Muscle of arm (tissue), 14 donors: ENCODE measurements at places on chromosomes 16 and 17. TPM values are rescaled to one million over a fixed set of nuclear protein-coding genes. Genes with fewer than 3 reads are reported as not detected.
A peak's percentile ranks its signal among the peaks of the same experiment; 100 is the strongest.

GRCh38 chr16:19502395-19503131 lies 19.3 kb downstream of the GDE1 start:
- DNase-seq: peak; percentile 67

DNA sequence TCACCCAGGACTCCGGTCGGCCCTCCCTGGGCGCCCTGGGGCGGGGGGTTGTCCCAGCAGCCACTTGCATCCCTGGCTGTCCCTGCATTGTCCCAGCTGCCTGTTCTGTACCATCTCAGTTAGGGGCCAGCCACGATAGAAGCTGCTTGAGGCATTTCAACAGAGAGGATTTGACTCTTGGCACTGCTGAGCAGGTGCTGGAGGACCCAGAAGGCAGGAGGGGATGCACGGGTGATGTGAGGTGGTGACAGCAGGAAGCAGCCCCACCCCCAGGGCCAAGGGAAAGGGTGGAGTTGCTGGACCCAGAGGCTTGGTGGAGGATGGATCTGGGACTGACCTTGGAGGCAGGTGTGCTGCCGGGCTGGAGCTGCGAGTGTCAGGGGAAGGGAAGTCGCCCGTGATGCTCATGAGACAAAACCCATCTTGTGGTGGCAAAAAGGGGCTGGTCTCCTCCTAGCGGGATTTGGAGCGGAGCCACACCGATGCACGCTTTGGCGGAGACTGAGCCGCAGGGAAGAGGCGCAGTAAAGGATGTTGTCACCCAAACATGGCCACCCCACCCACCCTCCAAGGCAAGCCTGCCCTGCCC lies 188.0 kb upstream of the GSE1 start:
- DNase-seq: no peak

Gene TBC1D3K
- polyA plus RNA-seq: 1.5 TPM

DNA sequence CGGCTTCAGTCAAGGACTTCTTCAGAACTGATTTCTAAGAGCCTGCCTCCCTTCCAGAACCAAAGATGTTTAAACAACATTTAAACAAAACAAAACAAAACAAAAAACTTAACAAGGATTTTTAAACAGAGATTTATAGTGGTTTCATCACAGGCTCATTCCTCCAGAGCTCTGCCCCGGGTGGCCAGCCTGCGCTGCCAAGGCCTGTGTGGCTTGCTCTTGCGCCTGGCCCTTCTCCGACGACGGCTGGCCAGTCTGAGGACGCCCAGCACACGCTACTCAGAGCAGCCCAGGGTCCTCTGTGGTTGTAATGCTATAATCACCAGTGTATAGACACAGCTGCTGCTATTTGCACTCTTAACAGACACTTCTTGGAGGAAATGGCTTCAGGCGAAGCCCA lies 307.2 kb upstream of the MYOCD start:
- no peak for DNase-seq

Gene TEKT5
- not detected for polyA plus RNA-seq

DNA sequence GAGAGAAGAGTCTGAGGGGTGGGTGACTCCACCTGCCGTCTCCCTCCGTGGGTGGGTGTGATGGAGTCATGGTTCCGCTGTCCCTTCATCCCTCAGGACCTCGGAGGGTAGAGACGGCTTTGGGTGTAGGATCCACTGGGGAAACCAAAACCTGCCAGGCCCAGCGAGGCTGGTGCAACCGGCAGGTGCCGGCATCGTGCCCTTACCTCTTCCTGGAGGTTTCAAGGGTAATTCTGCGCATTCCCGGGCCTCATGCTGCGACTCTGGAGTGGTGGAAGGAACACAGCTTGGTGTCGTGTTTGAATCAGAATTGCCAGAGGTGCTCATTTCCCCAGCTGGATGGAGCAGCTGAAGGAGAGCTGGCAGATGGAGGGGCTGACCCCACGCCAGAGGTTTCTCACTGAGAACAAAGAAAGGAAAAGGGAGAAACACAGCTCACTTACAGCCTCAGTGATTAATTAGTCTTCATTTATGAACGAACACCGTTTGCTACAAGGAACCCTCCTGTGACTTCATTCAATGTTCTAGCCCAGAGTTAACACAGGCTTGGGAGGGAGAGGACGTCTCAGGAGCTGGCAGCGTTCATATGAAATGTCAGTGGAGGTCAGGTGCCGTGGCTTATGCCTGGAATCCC lies 16.3 kb upstream of the ATP2A3 start:
- no peak for DNase-seq

DNA sequence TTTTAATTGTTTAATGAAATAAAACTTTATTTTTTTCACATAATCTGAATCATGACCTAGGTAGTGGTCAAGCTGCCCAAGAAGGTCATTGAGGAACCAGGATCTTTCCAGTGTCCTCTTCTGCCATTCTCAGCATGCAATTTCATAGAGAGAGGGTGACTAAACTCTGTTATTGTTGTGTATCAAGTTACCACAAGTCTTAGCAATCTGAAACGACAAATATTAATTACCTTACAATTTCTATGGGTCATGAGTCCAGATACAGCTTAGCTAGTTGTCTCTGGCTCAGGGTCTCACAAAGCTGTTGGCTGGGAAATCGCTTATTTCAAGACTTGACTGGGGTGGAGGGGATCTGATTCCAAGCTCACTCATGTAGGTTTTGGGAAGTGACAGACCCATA lies 37.6 kb downstream of the FTO start:
- no peak for DNase-seq

DNA sequence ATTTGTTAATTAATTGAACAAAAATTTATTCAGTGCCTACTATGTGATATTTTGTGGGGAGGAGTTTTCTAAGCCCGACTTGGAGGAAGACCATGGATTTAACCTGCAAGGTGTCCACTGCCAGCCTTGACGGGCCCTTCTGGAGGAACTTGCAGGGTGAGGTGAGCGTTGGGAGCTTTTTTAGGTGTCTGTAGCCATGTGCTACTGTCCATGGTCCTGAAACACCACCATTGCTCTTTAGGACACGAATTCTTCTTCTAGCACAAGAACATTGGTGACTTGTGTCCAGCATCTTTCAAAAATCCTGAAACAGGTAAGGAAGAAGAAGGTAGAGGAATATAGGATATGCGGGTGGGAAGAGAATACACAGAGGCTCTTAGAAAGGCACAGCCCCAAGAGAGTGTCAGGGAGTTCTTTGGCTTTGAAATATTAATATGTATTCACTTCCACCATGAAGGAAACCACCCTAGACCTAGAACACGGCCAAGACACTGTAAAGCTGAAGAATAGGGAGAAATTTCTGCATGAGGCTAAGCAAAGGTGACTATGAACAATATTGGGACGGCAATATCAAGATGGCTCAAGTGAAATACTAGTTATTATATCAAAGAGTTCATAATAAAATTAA lies 27.9 kb upstream of the OR4D1 start:
- DNase-seq: peak; percentile 71

GRCh38 chr17:47633996-47634395 lies 15.7 kb upstream of the KPNB1 start:
- no peak for DNase-seq

DNA sequence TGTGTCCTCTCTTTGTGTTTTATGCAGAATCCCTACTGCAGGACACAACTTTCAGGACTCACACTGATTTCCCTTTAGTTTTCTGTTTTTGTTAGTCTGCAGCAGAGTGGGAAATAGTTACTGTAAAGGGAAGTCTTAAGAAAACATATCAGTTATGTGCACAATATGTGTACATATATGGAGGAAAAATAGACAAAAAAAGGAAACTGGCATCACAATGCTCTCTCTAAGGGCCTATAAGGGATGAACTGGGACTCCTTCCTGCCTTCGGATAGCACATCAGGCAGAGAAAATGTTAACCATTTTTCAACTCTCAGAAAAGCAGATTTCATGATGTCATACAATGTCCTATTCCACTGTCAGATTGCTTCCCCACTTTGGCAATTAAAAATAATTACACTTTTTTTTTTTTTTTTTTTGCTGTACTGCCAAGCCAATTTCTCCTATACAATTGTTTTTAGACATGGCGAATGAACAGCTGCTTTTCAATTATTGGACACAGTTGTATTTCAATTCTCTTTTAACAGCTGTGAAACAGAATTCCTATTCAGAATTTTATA lies 112.5 kb upstream of the KCNJ16 start:
- peak; percentile 20 for DNase-seq

DNA sequence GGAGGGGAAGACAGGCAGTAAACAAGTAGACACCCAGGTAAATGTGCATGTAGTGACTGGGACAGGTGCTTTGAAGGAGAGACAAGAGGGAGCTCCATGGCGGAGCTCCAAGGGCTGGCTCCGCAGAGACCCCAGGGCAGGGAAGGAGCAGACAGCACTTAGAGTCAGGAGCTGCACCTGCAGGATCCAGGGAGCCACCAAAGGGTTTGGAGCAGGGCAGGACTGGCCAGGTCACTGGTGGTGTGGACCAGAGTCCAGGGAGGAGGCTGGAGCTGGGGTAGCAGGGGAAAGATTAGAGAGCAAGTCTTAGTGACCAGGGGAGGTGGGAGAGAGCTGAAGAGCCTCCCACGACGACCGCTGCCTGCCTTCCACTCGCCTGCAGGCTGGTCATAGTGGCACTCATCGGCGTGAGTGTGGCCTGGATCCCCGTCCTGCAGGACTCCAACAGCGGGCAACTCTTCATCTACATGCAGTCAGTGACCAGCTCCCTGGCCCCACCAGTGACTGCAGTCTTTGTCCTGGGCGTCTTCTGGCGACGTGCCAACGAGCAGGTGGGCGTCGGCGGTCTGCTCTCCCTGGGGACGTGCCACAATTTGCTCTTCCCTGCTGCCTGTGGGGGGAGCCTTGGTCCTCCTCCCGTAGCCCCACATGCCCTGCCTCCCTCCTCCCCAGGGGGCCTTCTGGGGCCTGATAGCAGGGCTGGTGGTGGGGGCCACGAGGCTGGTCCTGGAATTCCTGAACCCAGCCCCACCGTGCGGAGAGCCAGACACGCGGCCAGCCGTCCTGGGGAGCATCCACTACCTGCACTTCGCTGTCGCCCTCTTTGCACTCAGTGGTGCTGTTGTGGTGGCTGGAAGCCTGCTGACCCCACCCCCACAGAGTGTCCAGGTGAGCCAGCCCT lies 14.7 kb upstream of the FAM83G start:
- no peak for DNase-seq

- DNase-seq: peak; percentile 20
Observed at GRCh38 chr16:21159281-21159951, 942 bp downstream of the LDAF1 start.

- DNase-seq: no peak
Observed at GRCh38 chr16:351804-352520, 561 bp downstream of the AXIN1 start.

DNA sequence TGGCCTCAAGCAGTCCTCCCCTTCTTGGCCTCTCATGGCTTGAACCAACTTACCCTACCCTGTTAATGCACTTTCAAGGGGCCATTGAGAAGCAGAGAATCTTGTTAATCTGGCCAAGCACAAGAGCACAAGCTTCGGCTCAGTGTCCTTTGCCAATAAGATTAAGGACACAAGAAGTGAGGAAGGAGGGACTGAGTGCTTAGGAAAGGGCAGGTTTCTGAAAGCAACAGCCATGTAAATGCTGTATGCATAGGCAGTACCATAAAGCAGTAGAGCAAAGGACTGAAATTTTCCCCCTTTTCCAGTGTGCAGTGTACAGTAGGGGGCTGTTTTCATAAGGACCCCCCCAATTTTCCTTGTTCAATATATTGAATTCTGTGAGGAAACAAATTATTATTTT lies 37.7 kb downstream of the IST1 start:
- no peak for DNase-seq

Gene PROCA1
- polyA plus RNA-seq: 3.8 TPM

Gene SLC16A6
- polyA plus RNA-seq: not detected

DNA sequence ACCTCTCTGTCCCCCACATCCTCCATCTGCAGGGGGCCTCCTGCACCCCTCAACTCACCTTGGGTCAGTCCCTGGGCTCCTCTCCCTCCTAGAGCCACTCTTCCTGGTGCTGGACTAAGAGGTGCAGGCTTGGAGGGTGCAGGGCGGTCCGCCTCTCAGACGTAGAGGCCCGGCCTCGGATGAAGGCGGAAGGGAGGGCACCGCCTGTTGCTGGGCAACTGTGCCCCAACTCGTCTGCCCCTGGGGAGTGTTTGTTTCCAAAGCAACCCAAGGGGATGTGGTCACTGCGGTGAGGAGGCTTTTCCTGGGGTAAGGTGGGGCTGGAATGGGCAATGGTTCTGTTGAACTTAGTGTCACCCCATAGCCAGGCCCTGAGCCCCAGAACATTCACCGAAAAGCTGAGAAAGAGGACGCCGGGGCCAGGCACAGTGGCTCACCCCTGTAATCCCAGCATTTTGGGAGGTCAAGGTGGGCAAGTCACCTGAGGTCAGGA lies at the start of gene C16orf54:
Gene C16orf54, minus strand, starts transcription at position 138 of the 493 bp plus-strand sequence. CDS start 1,039 bp downstream, outside the sequence.
- peak; percentile 29 for DNase-seq

- DNase-seq: no peak
Observed at GRCh38 chr17:2551493-2551892, 39.8 kb upstream of the METTL16 start.

DNA sequence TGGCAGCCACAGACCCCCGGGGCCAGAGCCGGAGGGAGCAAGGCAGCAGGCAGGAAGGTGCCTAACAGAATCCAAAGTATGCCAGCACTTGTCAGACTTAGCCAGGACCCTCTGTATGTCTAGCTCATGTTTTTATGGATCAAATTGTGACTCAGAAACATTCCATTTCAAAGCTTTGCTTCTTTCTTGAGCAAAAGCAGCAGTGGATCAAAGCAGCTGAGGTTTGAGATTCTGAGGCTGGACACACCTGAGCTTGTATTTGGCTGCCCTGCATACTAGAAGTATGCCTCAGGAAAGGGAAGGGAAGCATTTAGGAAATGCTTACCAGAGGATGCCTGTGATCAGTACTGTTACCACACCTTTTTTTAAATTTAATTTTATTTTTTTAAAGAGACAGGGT lies 5.7 kb upstream of the MYO1C start:
- no peak for DNase-seq

DNA sequence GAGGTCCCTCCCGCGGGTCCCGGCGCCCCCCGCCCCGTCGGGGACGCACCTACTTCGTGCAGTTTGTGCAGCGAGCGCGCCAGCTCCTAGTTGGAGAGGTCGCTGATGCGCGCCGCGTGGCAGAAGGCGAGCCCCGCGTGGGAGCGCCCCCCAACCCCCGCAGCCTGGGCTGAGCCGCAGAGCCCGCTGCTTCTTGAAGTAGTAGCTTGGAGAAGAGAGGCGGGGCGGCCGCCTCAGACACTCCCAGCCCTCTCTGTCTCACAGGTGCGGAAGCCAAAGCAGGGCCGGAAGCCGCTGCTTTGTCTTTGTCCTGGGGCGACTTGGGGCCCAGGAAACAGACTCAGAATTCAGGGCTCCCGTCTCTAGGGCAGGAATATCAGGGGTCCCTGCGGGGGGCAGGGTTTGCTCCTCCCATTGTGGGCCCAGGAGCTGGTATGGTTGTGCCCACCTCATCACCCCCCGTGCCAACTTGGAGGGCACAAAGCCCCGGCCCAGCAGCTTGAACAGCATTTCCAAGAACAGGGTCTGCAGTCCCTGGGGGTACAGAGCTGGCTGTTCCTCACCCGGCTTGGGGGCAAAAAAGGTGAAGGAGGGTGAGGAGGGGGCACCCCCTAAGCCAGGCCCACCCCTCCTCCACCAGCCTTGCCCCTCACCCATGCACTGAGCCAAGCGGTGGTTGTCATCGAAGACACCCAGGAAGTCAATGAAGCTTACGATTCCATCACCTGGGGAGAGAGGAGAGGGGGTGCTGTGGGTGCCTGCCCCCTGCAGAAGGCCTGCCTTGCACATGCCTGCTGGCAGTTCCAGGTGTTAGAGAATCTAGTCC lies 13.5 kb downstream of the SPATA32 start:
- DNase-seq: no peak

Gene NLRC5
- not detected for polyA plus RNA-seq
